ENCODE measurements at places on chromosomes 4 and X.

- no peak for DNase-seq
These were observed 190.5 kb upstream of the GALNTL6 start for GRCh38 chr4:171622729-171623128.

GRCh38 chr4:156999175-156999517, 27.5 kb upstream of the PDGFC start:
- DNase-seq, result no peak

DNA sequence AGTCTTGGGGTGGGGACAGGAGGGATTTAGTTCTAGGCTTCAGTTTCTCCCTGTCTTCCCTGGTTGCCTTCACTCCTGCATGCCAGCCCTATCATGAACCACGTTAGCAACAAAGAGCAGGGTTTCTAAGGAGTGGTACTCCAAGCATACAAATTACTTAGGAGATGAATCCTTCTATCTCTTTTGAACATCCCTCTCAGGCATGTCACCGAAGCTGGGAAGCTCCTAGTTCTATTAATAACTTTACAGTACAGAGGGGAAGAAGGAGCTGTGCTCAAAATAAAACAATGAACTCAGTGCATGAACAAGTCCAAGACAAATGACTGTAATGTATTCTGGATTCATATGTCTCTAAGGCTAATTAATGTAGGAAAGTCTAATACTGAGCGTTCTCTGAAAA, 450.6 kb upstream of the RASGEF1B start:
- DNase-seq, result no peak

DNA sequence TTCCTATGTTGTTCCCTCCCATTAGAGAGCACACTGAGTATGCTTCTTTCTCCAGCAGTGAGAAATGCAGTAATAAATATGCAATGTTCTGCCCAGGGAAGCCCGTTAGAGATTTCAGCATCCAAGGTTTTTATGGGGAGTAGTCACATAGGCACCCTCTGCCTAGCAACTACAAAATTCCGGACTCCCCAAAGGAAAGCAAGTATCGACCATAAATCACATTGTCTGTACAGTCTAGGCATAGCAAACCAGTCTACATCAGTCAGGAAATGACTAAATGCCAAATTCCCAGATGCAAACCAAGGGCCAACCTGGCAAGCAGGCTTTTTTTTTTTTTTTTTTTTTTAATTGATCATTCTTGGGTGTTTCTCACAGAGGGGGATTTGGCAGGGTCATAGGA, 34.8 kb downstream of the GPR101 start:
- DNase-seq, result no peak

DNA sequence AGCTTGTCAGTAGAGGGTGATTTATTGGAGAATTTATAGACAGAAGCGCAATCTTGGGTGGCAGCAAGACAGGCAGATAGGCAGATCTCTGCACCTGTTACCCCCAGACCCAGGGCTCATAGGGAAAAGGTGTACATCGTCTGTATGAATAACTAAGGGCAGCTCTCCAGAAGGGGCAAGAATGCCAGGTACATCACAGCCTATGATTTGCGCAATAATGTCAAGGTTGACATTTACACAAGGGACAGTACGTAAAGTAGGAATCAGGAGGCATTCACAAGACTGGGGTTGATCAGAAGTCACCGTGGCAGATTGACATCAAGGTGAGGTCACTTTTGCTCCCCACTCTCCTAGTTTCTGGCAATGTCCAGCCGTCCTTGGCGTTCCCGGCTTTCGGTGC, 524.1 kb downstream of the TRIML1 start:
- DNase-seq, result no peak

DNA sequence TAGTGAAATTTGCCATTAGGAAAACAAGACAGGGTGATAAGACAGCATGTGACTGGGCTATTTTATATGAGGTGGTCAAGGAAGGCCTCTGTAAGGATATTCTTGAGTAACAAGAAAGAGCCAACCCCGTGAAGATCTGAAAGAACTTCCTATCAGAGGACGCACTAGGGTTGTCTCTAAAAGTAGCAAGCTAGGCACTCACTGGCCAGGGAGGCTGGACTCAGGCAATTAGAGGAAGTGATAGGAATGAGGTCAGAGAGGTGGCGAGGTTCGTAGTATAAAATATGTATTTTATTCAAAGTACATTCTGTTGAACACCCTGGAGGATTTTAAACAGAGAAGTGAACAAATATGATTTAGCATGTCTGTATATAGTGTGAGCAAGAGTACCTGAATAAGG, 4.6 kb downstream of the BMPR1B start:
- no peak for DNase-seq

DNA sequence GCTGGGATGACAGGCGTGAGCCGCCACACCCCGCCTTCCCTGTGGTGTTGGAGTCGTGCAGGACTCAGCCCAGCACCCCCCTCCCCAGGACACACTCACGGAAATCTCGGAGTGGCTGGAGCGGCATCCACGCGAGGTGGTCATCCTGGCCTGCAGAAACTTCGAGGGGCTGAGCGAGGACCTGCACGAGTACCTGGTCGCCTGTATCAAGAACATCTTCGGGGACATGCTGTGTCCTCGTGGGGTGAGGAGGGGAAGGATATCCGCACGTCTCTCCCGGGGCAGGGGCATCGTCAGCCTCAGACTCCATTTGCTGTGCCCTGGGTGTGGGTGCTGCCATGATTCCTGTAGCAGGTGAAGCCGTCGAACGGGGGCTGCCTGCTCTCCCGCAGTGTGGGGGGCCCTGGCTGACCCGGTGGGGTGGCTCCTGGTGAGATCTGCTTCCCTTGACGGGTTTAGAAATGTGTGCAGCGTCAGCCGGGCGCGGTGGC, 10.3 kb downstream of the PLCXD1 start:
- DNase-seq, result peak; percentile 58

DNA sequence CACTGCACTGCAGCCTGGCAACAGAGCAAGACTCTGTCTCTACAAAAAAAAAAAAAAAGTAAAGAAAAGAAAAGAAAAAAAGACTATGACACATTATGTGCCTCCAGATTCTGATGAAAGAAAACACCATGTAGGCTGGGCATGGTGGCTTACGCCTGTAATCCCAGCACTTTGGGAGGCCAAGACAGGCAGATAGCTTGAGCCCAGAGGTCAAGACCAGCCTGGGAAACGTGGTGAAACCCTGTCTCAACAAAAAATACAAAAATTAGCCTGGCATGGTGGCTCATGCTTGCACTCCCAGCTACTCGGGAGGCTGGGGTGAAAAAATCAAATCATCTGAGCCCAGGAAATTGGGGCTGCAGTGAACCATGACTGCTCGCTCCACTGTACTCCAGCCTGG, 19.4 kb downstream of the THOC2 start:
- DNase-seq, result no peak

GRCh38 chr4:176273736-176274135, 4.7 kb upstream of the ASB5 start:
- no peak for DNase-seq

GRCh38 chrX:134849390-134849789, 141.4 kb upstream of the SMIM10 start:
- no peak for DNase-seq

- no peak for DNase-seq
These were observed 37.5 kb downstream of the ANXA3 start for GRCh38 chr4:78588894-78589545.

DNA sequence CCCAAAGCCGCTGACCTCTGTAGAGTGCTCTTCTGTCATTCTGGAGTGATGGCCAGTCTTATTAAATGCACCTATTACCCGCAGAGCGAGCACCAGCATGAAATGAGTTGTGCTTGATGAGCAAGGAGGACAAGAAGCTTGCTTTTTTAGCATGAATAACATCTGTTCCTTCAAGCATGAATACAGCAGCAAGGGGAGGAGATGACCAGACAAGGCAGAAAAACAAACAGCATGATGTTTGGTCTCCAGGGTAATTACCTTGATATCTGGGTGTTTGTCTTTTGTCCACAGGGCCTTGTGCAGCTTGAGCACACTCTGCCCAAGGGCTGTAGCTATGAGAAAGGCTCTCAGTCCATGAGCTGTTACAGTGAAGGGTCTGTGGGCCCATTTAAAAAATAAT, 324.8 kb upstream of the DDX53 start:
- DNase-seq, result no peak

- DNase-seq, result no peak
These were observed 1090.9 kb upstream of the INTU start for GRCh38 chr4:126541820-126542219.

- no peak for DNase-seq
These were observed 182.5 kb upstream of the TBL1X start for GRCh38 chrX:9282325-9282724.

- no peak for DNase-seq
These were observed 371.6 kb downstream of the INPP4B start for GRCh38 chr4:142474398-142475087.

GRCh38 chr4:141576585-141577110, 59.7 kb upstream of the IL15 start:
- DNase-seq, result no peak

DNA sequence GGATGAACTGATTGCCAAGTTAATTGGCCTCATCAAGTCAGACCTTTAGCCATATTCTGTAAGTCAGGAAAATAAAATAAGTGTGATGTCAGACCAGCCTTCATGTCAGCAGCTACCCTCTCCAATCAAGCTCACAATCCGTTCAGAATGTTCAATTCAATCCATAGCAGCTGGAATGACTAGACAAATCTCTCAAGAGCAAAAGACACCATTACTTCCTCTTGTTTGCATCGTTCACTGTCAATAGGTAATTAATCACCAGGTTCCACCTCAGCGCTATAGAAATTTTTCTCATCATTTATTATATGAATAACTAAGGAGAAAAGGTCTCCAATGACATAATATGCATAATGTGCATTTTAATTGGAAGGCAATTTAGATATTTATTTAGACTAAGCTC, 321.0 kb upstream of the GRIA3 start:
- DNase-seq, result no peak

GRCh38 chr4:41267997-41268396, 11.3 kb downstream of the UCHL1 start:
- no peak for DNase-seq

DNA sequence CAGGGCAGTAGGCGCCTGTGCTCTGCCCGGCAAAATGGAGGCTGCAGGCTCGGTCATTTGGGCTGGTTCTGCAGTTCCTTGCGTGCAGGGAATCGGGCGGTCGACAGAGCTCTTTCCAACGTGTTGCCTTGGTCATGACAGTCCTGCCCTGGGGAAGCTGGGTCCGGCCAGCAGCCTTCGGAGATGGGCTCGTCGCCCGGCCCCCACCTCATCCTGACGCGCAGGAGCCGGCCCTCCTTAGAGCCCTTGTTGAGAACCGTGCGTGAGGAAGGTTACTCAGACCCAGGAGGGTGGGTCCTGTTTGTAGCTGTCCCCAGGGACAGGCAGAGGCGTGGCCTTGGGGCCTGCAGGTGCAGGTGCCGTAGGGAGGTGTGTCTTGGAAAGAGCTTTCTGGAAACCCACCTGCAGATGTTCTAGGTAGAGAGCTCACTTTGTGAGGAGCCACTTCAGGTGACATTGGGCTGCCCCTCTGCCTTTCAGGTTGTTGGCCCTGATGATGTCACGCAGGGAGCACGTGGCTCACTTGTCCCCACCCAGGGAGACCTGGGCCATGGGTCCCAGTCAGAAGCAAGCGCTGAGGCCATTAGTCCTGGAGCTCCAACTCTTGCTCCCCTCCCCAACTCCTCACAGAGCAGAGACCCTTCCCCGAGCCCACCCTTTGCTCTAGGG, 15.2 kb upstream of the HGFAC start:
- no peak for DNase-seq

- DNase-seq, result no peak
These were observed 1.5 kb downstream of the GSX2 start for GRCh38 chr4:54101190-54102041.

- no peak for DNase-seq
These were observed 318.6 kb upstream of the CASK start for GRCh38 chrX:42242004-42242403.

GRCh38 chr4:75229806-75230570, 284.2 kb downstream of the RCHY1 start:
- no peak for DNase-seq

DNA sequence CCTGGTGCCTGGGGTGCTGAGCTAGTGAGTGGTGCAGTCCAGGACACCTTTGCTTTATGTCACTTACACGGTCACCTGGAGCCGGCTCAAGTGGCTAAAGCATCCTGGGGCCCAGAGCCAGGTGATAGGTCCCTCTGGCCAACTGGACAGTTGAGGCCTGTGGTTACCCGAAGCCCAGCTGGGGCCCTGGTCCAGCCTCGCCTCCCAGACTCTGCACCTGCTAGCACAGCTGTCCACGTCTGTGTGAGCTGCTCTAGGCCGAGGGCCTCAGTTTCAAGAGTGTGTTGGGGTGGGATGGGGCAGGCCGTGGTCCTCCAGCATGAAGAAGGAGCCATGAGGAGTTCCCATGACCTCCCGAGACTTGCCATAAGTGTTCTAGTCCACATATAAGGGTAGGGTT, 7.7 kb upstream of the ADD1 start:
- no peak for DNase-seq

DNA sequence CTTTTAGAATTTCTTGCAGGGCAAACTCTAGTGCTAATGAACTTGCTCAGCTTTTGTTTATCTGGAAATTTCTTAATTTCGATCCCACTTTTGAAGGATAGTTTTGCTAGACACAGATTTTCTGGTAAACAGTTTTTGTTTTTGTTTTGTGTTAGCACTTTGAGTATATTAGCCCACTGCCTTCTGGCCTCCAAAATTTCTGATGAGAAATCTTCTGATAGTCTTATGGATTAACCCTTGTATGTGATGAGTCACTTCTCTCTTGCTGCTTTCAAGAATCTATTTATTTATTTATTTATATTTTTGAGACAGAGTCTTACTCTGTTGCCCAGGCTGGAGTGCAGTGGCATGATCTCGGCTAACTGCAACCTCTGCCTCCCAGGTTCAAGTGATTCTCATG, 27.0 kb upstream of the GIMD1 start:
- DNase-seq, result no peak

- DNase-seq, result no peak
These were observed 756.9 kb downstream of the FAT4 start for GRCh38 chr4:126071346-126072333.

DNA sequence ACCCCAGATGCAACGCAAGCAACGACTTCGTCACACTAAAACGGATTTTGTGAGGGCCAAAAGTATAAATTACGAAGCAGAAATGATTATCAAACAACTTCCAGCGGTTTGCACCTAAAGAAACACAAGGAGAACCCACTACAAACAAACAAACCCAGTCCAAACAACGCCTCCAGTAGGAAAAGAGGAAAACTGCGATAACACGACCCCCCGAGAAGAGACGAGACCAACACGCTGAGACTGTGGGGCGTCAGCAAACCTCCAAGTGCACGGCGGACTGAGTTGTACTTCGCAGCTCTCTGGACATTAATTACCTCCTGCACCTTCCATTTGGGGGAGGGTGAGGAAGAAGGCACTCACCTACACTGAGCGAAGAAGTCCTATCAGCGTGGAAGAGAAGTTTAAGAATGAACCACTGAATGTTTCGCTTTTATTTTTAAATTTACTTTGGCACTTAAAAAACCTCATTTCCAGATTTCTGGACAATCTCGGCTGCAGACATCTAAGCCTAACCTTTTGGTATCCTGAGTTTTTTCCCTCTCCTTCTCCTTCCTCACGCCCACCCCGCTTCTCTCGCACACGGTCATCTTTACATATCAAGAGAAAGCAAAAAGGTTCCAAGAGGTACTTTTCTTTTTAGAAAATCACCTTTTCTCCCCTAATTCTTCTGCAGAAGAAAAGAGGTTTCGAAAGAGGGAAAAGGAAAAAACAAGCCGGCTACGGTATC, at the start of gene MAB21L2:
Gene MAB21L2 (plus strand): TSS at position 6 of the 727 bp plus-strand sequence. CDS start 879 bp downstream, outside the sequence.
- DNase-seq, result no peak
